Bronchus fibroblast of lung (primary cell): ENCODE measurements at places on chromosomes 4 and X. TPM values are rescaled to one million over a fixed set of nuclear protein-coding genes. Genes with fewer than 3 reads are reported as not detected.

STAP1 gene
- total RNA-seq, result not detected in 2 replicates

F9 gene
- total RNA-seq, result not detected in 2 replicates

MUC7 gene
- not detected in 2 replicates for total RNA-seq

SMPX gene
- total RNA-seq, result not detected in 2 replicates

ERAS gene
- total RNA-seq, result not detected in 2 replicates

CPZ gene
- 0.50 and 0.74 TPM in 2 replicates for total RNA-seq

AMMECR1 gene
- total RNA-seq, result 8.8 and 10.8 TPM in 2 replicates

FHDC1 gene
- under 0.01 and 0.17 TPM in 2 replicates for total RNA-seq

CCDC110 gene
- total RNA-seq, result 0.45 TPM in 1 of 2 replicates, not detected in the other

FRMD7 gene
- not detected in 2 replicates for total RNA-seq

AMBN gene
- total RNA-seq, result not detected in 2 replicates

PHKA2 gene
- 9.7 and 9.8 TPM in 2 replicates for total RNA-seq

CTAG1A gene
- total RNA-seq, result not detected in 2 replicates

PAGE5 gene
- total RNA-seq, result not detected in 2 replicates

CSAG3 gene
- not detected in 2 replicates for total RNA-seq

TREX2 gene
- total RNA-seq, result 0.84 TPM in 1 of 2 replicates, not detected in the other

CCDC120 gene
- 0.50 and 1.5 TPM in 2 replicates for total RNA-seq
